ENCODE measurements at places on chromosomes 1 and 21. TPM values are rescaled to one million over a fixed set of nuclear protein-coding genes. Genes with fewer than 3 reads are reported as not detected.

DNA sequence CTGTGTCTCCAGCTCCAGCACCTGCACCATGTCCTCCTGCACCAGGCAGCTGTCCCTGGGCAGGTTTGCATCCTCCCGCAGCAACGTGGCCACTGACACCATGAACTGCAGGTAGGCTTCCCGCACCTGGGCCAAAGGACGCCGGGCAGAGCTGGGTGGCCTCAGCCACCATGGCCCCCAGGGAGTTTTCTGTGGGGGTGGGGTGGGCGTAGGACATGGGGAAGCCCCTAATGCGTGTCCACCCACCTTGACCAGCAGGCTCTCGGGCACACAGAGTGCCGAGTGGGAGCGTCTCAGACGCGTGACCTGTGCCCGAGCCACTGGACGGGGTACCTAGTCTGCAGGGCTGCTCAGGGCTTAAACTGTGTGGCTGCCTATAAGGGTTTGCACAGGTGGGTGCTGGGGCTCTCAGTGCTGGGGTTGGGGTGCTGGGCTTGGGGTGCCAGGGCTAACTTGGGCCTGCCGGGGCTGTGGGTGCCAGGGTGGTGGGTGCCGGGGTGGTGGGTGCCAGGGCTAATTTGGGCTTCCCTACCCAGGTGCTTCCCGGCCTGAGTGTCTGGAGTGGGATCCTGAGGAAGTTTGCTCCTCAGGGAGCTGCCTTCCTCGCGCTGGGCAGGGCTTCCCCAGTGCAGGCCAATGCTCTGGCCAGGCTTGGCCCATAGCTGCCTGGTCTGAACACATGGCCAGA lies 17.7 kb downstream of the PRXL2B start:
- H3K4me3 ChIP-seq: no peak overlapping the region
- no peaks in the 10 kb centered on the region for H3K4me1 ChIP-seq
- H3K27ac ChIP-seq: no peak overlapping the region
- H3K36me3 ChIP-seq: no peaks in the 10 kb centered on the region
- no peak for DNase-seq
- no peaks in the 10 kb centered on the region for H3K27me3 ChIP-seq

DNA sequence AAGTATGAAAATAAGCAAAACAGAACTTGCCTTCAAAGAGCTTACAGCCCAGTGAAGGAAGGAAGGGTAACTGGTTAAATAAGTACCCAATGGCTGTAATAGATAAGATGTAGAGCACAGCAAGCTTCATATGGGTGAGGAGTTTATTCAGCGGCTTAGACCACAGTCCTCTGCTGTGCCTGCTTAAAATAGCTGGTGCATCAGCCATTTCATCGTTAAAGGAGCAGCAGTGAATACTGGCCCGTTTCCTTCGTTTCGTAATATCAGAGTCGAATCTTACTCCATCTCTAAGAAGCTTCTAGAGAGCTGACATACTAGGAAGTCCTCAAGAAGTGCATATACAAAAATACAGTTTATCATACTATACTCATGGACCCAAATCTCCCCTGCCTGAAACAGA lies 286.5 kb downstream of the NFIA start:
- no peaks in the 10 kb centered on the region for H3K4me1 ChIP-seq
- no peak overlapping the region for H3K27ac ChIP-seq
- no peak for DNase-seq
- H3K4me3 ChIP-seq: no peak overlapping the region
- H3K36me3 ChIP-seq: no peaks in the 10 kb centered on the region
- no peaks in the 10 kb centered on the region for H3K27me3 ChIP-seq

DNA sequence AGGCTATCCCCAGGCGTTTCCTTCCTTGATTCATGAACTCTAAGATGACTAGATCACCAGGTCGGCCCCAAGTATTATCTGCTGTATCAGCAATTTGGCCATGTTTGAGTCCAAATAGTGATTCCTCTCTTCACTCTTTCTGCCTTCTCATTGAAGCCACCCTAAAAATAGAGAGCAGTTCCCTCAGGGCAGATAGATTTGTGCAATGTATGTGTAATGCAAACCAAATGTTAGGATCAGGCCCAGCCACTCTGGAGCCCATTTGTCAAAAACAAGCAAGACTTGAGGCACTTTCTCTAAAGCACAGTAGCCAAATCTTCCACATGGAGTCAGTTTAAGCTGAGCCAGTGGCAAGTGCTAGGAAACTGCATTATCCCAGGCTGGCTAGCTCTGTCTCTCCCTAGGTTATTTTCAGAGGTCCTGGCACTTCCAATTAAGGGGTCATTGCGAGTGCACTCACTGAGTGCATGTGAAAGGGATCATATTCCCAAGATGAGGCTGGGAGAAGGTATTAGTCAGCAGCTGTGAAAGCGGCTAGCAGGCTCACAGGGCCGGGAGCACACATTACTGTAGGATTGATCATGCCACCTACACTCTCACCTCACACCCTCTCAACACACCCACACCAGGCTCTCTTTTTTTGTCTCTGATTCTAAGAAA lies 97.9 kb upstream of the RAB3GAP2 start:
- H3K36me3 ChIP-seq: no peaks in the 10 kb centered on the region
- H3K27ac ChIP-seq: no peak overlapping the region
- H3K4me1 ChIP-seq: no peaks in the 10 kb centered on the region
- H3K4me3 ChIP-seq: no peak overlapping the region
- no peaks in the 10 kb centered on the region for H3K27me3 ChIP-seq
- peak; percentile 83 for DNase-seq

DNA sequence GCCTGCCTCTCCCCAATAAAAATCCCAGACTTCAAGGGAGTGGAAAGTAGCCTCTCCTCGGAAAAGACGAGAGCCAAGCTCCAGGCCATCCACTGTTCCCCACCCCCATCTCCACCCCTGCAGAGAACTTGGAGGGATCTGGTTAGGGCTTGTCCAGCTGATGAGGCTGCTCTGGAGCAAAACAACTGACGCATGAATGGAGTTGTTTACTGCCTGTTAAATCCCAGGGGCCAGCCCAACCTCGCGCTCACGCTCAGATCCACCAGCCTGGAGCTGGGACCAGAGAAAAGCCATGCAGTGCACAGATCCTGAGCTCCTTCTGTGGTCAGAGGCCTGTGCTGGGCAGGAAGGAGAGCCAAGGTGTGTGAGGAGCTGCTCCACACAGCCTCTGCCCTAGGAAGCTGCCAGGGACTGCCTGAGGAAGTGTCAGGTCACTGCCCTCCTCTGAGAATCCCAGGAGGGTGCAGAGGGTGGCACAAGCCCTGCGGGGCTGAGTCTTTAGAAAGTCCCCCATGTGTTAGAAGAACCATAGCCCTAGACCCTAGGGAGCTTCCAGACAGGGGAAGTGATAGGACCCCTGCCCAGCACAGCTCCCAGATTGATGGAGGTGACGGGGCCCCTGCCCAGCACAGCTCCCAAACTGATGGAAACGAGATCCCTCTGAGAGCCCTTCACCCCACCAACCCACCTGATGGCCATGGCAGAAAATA lies 109.0 kb upstream of the IPO9 start:
- H3K4me1 ChIP-seq: peaks cover 54% of the 10 kb centered on the region
- peaks cover 17% of the 10 kb centered on the region for H3K36me3 ChIP-seq
- peak overlapping the region; percentile 68 for H3K27ac ChIP-seq
- peak; percentile 85 for DNase-seq

DNA sequence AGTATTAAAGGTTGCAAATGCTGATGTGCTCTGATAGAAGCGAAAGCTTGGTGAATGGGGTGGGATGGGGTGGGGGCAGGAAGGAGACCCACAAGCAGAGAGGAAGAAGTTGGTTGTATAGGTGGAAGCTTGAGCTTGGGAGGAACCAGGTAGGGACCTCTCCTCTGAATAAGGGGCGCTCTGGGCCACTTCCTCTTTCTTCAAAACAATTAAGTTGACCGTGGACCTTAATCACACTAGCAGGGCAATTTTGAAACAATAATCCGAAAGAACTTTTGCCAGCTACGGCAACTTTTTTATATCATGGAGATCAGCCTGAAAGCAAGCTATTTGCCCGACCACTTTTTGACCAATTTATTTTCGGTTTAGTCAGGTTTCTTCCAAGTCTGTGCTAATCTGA lies 1.9 kb upstream of the DYRK1A start:
- H3K4me1 ChIP-seq: peaks cover 9% of the 10 kb centered on the region
- no peak overlapping the region for H3K4me3 ChIP-seq
- peak overlapping the region; percentile 100 for H3K27ac ChIP-seq
- no peak for DNase-seq
- no peaks in the 10 kb centered on the region for H3K27me3 ChIP-seq

DNA sequence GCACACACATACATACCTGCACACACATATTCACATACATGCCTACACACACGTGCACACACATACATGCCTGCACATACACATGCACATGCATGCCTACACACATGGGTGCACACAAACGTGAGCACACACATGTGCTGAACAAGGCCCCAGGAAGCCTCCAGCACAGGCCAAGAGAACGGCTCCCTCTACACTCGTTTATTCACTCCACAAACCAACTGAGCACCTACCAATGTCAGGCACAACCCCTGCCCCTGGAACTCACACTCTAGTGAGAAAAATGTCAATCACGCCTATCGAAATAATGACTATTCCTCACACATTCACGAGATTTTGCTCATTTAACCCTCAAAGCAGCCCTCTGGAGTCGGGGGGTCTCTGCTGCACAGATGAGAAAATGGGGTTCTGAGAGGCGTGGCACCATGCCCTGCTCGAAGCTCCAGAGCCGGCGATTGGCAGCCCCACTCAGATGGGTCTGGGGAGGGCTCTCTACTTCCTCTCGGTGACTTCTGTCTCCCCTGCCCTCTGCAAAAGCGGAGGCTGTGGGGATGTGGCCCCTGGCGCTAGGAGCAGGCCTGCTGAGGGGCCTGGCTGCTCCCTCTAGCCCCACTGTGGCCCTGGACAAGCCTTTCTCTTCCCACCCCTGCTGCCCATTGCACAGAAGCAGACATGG lies 90.2 kb upstream of the RUNX3 start:
- H3K27me3 ChIP-seq: peaks cover 36% of the 10 kb centered on the region
- H3K27ac ChIP-seq: no peak overlapping the region
- no peak overlapping the region for H3K4me3 ChIP-seq
- DNase-seq: no peak
- no peaks in the 10 kb centered on the region for H3K36me3 ChIP-seq
- H3K4me1 ChIP-seq: peaks cover 27% of the 10 kb centered on the region

DNA sequence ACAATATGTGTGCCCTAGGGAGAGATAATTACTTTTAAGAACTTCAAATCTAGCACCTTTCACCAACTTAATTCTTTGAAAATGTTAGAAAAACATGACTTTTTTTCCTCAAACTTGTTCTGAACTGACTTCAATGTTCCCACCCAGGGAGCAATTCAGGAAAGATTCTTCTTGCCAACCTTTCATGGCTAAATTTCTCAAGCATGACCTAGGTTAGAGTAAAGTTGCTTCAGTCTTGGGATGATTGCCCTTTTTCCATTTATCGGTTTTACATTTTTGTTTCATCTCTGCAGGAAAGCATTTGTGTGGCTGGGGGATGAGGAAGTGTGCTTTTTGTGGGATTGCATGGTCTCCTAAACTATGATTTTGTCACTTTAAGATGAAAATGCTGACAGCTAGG lies 647.7 kb downstream of the LTN1 start:
- DNase-seq: no peak
- H3K27me3 ChIP-seq: no peaks in the 10 kb centered on the region
- no peaks in the 10 kb centered on the region for H3K4me1 ChIP-seq

Gene POLR3C
- polyA plus RNA-seq: 13.8 TPM

Gene TARS2
- polyA plus RNA-seq: 14.8 TPM

All from stomach (tissue), 19 donors.